ENCODE measurements at places on chromosomes 16 and 17.

DNA sequence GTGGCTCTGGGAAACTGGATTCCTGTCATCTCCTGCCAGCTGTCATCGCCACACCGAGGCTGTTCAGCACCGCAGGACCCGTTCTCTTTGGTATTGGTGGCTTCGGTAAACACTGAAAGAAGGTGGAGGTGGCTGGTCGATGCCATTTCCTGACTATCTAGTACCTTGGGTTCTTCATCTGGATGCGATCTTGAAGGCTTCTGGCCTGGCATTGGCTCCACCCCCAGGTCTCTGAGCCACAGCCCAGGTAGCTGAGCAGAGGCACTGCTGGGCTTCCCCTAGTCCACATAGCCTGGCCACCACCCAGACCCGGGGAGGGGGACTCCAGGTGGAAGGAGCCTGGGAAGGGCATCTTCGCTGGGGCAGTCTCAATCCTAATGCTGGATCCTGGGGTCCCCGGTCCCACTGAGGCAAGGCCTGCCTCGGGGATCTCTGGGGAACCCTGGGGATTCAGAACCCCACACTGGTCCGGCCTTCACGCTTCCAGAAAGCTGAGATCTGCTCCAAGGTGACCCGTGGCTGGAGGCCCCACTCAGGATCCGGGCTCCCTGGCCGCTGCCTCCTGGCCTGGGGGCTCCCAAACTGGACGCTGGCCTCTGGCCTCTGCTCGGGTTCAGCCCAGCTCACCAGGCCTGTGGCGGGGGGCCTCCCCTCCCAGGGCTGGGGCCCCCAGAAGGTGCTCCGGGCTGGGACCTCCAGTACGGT lies 1.8 kb downstream of the C16orf54 start:
- DNase-seq = peak; percentile 35

- DNase-seq = no peak
Measured at GRCh38 chr16:12406926-12407690, 396.6 kb downstream of the CPPED1 start.

DNA sequence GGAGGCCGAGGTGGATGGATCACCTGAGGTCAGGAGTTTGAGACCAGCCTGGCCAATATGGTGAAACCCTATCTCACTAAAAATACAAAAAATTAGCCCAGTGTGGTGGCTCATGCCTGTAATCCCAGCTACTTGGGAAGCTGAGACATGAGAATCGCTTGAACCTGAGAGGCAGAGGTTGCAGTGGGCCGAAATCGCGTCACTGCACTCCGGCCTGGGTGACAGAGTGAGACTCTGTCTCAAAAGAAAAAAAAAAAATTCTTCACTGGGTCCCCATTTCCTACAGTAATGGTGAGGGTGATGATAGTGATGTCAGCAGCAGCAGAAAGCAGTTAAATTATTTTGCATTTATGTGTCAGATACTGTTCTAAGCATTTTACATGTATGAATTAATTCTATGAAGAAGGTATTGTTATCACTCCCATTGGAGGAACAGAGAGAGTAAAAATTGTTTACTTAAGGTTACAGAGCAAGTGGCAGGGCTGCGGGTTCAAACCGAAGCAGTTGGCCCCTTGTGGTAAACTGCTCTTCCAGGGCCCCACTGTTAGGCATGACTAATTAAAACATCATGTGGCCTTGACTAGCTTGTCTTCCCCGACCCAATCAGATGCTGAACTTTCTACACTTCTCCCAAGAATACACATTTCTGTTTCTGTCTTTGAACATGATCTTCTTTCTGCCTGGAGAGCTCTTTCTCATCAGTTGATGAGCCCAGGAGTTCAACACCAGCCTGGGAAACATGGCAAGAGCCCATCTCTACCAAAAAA lies 45.8 kb downstream of the STAT3 start:
- no peak for DNase-seq

DNA sequence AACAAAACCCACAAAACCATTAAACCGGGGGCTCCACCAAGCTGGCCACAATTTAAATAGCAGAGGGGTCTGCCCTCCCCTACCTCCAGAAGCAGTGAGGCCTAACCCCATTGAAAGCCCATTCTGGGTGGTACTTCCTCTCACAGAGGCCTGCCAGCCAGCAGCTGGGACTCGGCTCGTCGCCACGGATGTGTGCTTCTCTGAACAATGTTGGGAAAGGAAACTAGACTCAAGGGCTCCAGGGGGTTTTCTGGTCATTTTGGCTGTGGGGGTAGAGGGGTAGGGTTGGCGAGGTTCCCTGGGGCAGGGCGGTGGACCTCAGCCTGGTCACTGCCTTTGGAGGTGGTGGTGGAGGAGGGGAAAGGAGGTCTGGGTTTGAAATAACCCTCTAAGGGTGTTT lies 4.7 kb upstream of the PLCG2 start:
- no peak for DNase-seq

DNA sequence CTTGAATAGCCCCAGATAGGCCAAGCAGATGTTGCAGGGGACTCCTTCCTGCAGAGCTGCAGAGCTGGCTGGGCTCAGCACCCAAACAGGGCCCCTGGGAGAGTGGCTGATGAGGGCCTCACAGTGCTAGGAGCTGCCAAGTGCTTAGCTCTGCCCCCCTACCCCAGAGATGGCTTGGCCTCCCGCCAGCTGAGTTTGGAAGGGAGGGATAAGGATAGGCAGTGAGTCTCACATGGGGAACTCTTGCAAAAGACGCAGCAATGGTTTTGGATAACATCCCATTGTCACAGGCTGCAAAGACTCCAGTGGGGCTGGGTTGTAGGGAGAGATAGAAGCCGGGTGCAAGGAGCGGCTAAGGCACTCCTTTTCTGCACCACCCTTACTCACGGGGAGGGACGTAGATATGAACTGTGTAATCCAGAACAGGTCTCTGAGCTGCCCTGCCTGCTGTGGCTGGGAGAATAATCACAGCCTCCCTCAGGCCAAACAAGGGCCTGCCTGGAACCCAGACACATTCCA lies 52.9 kb upstream of the MAF start:
- no peak for DNase-seq

GRCh38 chr17:29005936-29006511 lies at the start of gene SEZ6:
Gene SEZ6 (minus strand): TSS chr17:29006033. CDS start chr17:29005869, 164 bp downstream.
- peak; percentile 95 for DNase-seq

GRCh38 chr17:29107933-29108822 lies 65.2 kb downstream of the PIPOX start:
- no peak for DNase-seq

DNA sequence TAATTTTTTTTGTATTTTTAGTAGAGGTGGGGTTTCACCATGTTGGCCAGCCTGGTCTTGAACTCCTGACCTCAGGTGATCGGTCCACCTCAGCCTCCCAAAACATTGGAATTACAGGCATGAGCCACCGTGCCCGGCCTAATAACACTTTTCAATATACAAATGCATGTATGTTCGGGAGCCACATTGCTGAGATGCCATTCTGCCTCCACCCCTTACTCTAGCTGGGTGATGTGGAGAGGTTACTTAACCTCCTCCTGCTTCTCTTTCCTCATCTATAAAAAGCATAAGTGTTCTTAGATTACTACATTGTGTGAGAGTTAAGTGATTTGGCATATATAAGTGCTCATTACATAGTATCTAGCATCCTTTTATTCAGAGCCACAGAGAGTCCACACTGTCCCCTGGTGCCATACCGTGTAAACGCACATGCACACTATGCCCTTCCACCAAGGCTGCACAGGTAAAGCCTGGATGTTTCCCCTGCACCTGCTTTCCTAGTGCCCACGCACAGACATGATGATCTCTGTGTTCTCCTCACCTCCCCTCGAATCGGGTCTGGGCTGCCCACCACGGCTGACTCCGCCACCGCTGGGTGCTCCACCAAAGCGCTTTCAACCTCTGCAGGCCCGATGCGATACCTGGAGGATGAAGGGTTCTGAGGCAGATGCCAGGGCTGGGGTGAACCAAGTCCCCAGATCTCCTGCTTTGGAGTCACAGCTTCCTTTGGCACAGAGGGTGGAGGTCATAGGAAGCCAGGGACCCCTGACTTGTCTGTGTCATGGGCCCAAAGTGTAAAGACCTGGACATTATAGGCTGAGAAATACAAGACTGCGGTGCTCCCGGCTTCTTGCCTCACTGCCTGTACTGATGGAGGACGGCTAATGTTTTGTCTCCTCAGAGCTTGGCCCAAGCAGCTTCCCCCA lies 49.0 kb upstream of the ACSM2B start:
- no peak for DNase-seq

DNA sequence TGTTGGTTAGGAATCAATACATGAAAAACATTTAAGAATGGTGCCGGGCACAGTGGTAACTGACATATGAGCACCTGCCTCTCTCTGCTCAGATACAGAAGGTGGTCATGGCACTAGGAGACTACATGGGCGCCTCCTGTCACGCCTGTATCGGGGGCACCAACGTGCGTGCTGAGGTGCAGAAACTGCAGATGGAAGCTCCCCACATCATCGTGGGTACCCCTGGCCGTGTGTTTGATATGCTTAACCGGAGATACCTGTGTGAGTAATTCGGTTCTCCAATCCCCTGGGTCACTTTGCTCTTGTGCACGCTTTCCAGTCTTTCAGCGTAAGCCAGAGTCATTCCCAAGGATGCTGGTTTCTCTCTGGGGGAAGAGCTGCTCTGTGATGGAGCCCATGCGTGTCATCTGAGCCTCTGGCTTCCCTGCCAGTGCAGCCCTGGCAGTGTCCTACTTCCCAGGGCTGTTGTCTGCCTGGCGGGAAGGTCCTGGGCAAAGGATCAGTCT lies 3.0 kb upstream of the CD68 start:
- DNase-seq = no peak

DNA sequence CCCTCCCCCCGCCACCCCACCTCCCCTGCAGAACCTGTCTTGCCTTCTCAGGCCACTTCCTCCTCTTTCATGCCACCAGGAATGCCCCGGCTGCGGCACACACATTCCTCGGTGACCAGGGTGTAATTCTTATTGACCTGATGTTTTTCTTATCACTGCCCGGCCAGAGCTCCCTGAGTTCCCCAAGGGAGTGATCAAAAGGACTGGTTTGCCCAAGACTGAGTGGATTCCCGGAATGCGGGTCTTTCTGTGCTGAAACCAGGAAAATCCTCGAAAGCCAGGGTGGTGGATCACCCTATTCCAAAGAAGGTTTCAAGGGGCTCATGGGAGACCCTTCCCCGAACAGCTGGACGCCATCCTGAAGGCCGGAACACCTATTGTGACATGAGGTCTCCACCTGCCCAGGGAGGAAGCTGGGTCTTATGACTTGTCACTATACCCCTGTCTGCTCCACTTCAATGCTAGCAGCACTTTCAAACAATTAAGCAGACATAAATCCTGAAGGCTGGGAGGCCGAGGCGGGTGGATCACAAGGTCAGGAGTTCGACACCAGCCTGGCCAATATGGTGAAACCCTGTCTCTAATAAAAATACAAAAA lies 53.0 kb upstream of the RPL38 start:
- no peak for DNase-seq

DNA sequence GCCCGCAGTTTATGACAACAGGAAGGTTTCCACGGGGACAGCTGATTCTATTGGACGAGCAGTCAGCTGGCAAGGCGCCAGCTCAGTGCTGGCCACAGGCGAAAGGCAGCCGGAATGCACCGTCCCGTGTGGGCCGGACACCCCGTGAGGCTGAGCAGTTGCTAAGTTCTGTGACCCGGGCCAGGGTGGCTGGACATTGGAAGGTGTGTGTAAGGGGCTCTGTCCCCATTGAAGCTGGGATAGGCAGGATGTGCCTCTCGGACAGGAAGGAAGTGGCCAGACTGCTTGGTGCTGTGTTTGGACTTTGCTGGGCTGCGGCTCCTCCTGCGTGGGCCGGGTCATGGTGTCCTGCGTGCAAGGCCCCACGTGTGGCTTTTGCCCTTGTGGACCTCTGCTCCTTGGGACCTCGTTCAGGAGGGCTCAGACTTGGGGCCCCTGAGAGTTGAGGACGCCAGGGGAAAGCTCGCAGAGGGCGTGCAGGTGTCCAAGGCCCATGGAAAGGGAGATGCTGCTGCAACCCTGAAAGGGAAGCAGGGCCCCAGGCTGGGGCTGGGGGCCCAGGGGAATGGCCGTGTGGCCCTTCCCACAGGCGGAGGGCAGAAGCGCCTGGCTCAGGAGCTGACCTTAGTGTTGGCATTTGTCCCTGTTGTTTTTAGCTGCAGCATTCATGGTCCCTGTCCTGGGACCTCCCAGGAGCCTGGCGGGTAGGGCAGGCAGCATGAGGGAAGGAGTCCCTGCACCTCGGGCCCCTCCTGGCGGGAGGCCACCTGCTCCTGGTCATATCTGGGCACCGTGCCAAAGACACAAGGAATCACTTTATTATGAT lies 10.0 kb downstream of the BAIAP2 start:
- DNase-seq = no peak

DNA sequence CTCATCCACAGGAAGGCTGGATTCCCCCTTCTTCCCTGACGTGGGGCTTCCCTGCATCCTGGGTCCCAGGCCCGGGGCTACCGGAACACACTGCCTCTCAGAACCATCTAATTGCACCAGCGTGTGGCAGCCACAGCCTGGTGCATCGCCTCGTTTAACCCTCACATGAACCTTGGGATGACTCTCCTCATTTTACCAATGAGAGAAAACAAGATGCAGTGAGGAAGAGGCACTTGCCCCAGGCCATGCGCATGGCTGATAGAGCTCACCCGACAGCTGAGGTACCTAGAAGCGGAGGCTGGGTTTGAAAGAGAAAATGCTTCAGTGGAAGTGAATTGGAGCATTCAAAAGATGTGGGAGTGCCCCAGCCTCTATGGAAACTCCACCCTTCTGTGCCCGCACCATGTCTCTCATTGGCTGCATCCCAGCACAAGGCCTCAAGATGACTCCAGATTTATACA lies 162.3 kb downstream of the KATNIP start:
- DNase-seq = no peak

All from GM23338 (cell line).